ENCODE measurements at places on chromosomes 5 and 9. TPM values are rescaled to one million over a fixed set of nuclear protein-coding genes. Genes with fewer than 3 reads are reported as not detected.

Gene FAM221B
- not detected for total RNA-seq

Gene GHR
- 0.54 TPM for total RNA-seq

Gene SCAMP1
- total RNA-seq: 23.6 TPM

Gene NKD2
- 13.6 TPM for total RNA-seq

Gene RPL7A
- 2,182 TPM for total RNA-seq

Gene GPR150
- total RNA-seq: 0.21 TPM

- H3K4me3 ChIP-seq: no peak overlapping the region
- H3K36me3 ChIP-seq: no peaks in the 10 kb centered on the region
- H3K27me3 ChIP-seq: no peaks in the 10 kb centered on the region
- H3K4me1 ChIP-seq: no peaks in the 10 kb centered on the region
These were observed 460.7 kb downstream of the NTRK2 start for GRCh38 chr9:85130260-85130659.

GRCh38 chr5:67364381-67364970, 167.9 kb upstream of the CD180 start:
- no peaks in the 10 kb centered on the region for H3K4me1 ChIP-seq
- H3K4me3 ChIP-seq: no peak overlapping the region
- DNase-seq: no peak
- H3K27me3 ChIP-seq: no peaks in the 10 kb centered on the region

DNA sequence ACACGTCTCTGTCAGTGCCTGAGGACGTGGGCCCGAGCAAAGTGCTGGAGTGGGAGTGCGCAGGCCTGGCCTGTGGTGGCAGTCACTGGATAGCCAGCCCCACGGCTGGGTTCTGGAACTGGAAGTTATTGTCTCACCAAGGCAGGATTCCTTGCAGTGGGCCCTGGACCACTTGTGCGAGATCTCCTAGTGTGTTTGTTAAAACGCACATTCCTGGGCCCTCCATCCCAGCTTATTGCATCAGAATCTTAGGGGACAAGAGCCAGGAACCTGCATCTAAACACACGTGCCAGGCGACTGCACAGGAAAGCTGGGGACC, 26.9 kb downstream of the PTPA start:
- H3K27me3 ChIP-seq: no peaks in the 10 kb centered on the region
- no peak overlapping the region for H3K4me3 ChIP-seq
- H3K36me3 ChIP-seq: peaks cover 3% of the 10 kb centered on the region
- DNase-seq: no peak
- no peak overlapping the region for H3K27ac ChIP-seq
- H3K4me1 ChIP-seq: peaks cover 34% of the 10 kb centered on the region

- H3K27ac ChIP-seq: no peak overlapping the region
- H3K36me3 ChIP-seq: no peaks in the 10 kb centered on the region
- no peaks in the 10 kb centered on the region for H3K27me3 ChIP-seq
- peaks cover 10% of the 10 kb centered on the region for H3K4me1 ChIP-seq
- no peak for DNase-seq
These were observed 128.3 kb downstream of the GPBP1 start for GRCh38 chr5:57302164-57302563.

GRCh38 chr5:72064801-72065570, 42.3 kb upstream of the MAP1B start:
- no peak overlapping the region for H3K4me3 ChIP-seq
- H3K4me1 ChIP-seq: no peaks in the 10 kb centered on the region
- H3K27me3 ChIP-seq: no peaks in the 10 kb centered on the region

DNA sequence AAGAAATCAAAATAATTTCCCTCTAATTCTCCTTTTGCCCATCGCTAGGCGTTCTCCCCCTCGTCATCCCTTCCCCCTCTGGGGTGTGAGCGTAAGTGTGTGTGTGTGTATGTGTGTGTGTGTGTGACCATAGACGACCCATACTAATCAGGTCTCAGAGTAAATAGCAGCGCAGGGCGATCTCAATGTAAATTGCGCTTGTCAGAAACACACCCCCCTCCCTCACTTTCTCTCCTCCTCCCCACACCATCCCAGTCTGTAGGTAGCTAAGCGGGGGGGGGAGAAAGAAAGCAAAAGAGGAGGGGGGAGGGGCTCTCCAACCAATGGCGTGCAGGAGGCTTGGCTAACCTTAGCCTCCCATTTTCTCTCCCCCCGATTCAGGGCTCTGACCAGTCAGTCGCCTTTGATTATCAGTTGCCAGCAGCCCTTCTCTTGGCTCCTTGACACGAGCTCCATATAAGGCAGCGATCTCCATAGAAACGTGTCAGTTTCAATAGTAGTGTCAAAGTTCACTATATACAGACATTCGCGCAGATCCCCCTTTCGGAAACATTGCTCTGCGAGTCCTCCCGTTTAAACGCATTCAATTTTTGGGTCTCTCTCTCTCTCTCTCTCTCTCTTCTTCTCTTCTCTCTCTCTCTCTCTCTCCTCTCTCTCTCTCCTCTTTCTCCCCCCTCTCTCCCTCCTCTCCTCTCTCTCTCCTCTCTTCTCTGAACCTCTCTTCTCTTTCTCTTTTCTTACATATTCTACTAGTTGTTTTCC, at the start of gene NR2F1:
Gene NR2F1 (plus strand): TSS at position 546 of the 762 bp plus-strand sequence. CDS start 1,802 bp downstream, outside the sequence.
- H3K27me3 ChIP-seq: 0 out of 2 replicates have a peak, but pooled peaks cover 1% of the 10 kb centered on the region
- H3K36me3 ChIP-seq: no peaks in the 10 kb centered on the region
- peak within 1 kb of the TSS; percentile 31 for H3K4me3 ChIP-seq
- H3K4me1 ChIP-seq: no peaks in the 10 kb centered on the region
- DNase-seq: peak; percentile 84

DNA sequence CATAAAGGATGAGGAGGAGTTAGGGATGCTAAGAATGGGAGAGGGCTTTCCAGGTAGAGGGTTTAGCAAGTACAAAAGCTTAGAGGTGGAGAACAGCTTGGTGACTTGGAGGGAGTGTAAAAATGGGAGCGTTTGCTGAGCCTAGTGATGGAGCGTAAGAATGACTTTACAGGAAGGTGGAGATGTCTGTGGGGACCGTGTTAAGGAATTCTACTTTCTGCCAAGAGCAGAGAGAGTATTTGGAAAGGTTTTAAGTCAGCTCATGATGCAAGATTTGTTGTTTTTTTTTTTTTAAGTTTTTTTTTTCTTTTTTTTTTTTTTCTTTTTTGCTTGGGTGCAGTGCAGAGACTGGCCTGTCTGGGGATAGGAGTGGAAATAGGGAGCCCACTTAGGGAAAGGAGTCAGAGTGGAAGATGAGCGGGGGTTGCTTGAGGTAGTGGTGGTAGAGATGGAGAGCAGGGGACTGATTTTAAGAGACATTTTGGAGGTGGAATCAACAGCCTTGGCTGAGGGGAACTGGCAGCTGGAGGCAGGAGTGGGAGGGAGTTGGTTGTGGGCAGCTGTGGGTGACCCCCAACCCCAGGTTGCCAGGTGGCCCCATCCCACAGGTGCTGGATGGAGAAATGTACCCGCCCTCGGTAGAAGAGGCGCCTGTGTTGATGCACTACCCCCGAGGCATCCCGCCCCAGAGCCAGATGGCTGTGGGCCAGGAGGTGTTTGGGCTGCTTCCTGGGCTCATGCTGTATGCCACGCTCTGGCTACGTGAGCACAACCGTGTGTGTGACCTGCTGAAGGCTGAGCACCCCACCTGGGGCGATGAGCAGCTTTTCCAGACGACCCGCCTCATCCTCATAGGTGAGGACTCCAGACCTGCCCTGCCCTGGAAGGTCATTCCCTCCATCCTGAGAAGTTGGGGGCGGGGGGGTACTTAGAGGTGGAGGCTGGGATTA, 12.4 kb downstream of the PTGS1 start:
- no peaks in the 10 kb centered on the region for H3K36me3 ChIP-seq
- H3K27ac ChIP-seq: no peak overlapping the region
- no peak overlapping the region for H3K4me3 ChIP-seq
- no peak for DNase-seq
- H3K4me1 ChIP-seq: no peaks in the 10 kb centered on the region

DNA sequence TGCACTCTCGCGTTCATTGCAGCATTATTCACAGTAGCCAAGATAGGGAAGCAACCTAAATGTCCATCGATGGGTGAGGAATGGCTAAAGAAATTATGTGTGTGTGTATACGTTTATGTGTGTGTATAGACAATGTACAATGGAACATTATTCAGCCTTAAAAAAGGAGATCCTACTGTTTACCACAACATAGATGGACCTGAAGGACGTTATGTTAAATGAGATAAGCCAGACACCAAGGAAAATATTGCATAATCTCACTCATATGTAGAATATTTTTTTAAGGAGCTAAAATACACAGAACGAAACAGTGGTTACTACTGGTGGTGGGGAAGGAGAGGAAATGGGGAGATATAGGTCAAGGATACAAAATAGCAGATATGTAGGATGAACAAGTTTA, 2.4 kb downstream of the KIF2A start:
- H3K27me3 ChIP-seq: no peaks in the 10 kb centered on the region
- no peak overlapping the region for H3K4me3 ChIP-seq
- H3K4me1 ChIP-seq: peaks cover 11% of the 10 kb centered on the region
- H3K27ac ChIP-seq: no peak overlapping the region
- no peaks in the 10 kb centered on the region for H3K36me3 ChIP-seq

DNA sequence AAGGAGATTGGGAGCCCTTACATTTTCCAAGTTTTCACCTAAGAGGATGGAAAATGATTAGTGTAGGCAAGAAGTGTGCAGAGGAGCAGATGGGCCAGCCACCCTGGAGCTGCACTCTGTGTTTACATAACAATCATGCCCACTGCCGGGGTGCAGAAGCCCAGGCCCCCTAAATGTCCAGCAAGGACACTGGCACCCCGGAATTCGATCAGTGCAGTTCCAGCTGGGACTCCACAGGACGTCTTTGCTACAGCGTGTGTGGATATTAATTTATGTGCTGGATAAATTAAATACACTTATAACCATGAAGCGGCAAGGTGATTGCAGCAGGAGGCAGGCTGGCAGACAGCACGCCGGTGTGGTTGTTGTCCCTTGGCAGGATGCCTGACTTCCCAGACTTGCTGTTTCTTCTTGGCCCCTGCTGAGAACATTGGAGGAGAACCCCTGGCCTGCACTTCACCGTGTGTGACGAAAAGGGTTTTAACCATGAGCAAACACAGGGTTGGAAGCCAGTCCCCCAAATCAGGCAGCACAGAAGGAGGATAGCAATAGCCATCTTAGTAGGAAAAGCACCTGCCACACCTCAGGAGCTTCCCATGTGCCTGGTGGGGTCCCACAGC, 73.7 kb downstream of the GADD45G start:
- no peak overlapping the region for H3K4me3 ChIP-seq
- H3K36me3 ChIP-seq: no peaks in the 10 kb centered on the region
- H3K27ac ChIP-seq: no peak overlapping the region
- H3K27me3 ChIP-seq: no peaks in the 10 kb centered on the region
- no peaks in the 10 kb centered on the region for H3K4me1 ChIP-seq
- DNase-seq: no peak

GRCh38 chr5:169569513-169569912, 14.1 kb upstream of the SPDL1 start:
- no peak overlapping the region for H3K4me3 ChIP-seq
- no peaks in the 10 kb centered on the region for H3K36me3 ChIP-seq
- H3K27ac ChIP-seq: no peak overlapping the region
- no peak for DNase-seq

DNA sequence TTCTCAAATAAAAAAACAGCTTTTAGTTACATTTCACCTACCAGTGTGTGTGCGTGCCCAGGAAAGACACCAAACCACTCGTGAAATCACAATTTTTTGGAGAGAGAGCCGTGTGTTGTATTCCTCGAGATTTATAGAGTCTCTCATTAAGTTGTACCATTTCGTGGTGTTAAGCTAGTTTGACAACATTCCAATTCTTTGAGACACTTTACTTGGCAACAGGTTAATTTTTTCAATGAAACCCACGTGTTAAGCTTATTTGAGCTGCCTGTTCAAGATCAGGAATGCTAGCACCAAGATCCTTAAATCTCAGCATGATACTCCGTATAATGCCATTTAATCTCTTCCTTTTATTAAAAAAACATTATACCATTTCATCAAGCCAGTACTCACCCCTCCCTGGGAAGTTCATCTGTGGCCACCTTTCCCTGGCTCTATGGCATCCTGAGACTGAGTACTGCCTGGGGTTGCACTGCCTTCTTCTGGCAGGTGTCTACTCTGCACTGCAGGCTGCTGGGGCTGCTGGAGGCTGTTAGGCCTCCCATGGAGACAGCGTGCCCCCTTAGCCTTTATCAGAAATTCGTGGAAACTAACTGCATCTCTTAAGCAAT, 143.7 kb downstream of the ARHGAP26 start:
- H3K27ac ChIP-seq: no peak overlapping the region
- H3K36me3 ChIP-seq: peaks cover 5% of the 10 kb centered on the region
- no peak overlapping the region for H3K4me3 ChIP-seq
- H3K4me1 ChIP-seq: no peaks in the 10 kb centered on the region

DNA sequence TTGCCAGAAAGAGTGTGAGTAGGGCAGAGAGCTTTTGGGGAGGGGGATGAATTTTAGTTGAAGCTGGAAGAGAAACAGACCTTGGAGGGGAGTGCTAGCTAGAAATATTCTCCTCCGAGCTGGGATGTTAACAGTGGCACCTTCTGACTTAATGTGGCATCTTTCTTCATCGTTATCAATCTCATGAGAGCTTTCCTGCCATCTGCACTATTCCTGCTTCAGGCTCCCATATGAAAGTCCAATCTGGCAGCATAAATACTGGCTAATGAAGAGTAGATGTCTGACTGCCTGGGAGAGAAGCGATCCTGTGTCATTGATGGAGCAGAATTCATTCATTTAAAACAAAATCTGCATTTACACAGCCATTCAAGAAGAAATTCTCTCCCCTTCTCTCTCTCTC, 284.5 kb downstream of the TMEM38B start:
- no peak for DNase-seq
- no peak overlapping the region for H3K4me3 ChIP-seq
- no peaks in the 10 kb centered on the region for H3K27me3 ChIP-seq
- H3K4me1 ChIP-seq: no peaks in the 10 kb centered on the region
- H3K27ac ChIP-seq: no peak overlapping the region

GRCh38 chr9:18441261-18441660, 32.7 kb upstream of the ADAMTSL1 start:
- H3K36me3 ChIP-seq: no peaks in the 10 kb centered on the region
- DNase-seq: no peak
- no peak overlapping the region for H3K27ac ChIP-seq
- H3K27me3 ChIP-seq: no peaks in the 10 kb centered on the region
- no peaks in the 10 kb centered on the region for H3K4me1 ChIP-seq
- H3K4me3 ChIP-seq: no peak overlapping the region

GRCh38 chr9:130331573-130331972, 66.0 kb downstream of the HMCN2 start:
- H3K27ac ChIP-seq: no peak overlapping the region
- H3K36me3 ChIP-seq: no peaks in the 10 kb centered on the region
- DNase-seq: no peak
- H3K4me1 ChIP-seq: peaks cover 4% of the 10 kb centered on the region
- no peak overlapping the region for H3K4me3 ChIP-seq

GRCh38 chr5:36641431-36641830, 35.0 kb downstream of the SLC1A3 start:
- no peak overlapping the region for H3K4me3 ChIP-seq
- no peaks in the 10 kb centered on the region for H3K36me3 ChIP-seq
- DNase-seq: no peak
- peaks cover 95% of the 10 kb centered on the region for H3K4me1 ChIP-seq
- H3K27ac ChIP-seq: peak overlapping the region; percentile 83

DNA sequence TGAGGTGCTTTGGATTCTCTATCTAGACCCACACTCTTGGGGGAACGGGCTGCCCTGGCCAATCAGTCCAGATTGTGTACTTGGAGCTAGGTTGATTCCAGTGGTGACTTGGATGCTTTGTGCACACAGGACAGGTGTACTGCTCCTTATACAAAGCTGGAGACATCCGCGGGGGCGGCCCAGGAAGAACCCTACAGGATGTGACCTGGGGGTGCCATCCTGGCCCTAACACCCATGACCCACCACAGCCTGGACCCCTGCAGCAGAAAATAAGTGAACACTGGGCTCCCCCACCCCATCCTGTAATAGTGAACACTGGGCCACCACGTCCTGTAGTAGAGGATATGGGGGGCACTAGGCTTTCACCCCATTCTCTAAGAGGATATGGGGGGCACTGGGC, 12.1 kb upstream of the PLEKHG4B start:
- H3K4me1 ChIP-seq: peaks cover 28% of the 10 kb centered on the region
- H3K36me3 ChIP-seq: no peaks in the 10 kb centered on the region
- DNase-seq: no peak
- no peaks in the 10 kb centered on the region for H3K27me3 ChIP-seq

Measured in Caco-2 (cell line).